ENCODE measurements at places on chromosomes 5 and 9. TPM values are rescaled to one million over a fixed set of nuclear protein-coding genes. Genes with fewer than 3 reads are reported as not detected.

ARSI gene
- total RNA-seq: 0.41 TPM

GRCh38 chr5:33850100-33850594, 41.6 kb downstream of the ADAMTS12 start:
- H3K36me3 ChIP-seq: no peaks in the 10 kb centered on the region
- DNase-seq: no peak
- H3K4me1 ChIP-seq: peaks cover 18% of the 10 kb centered on the region
- H3K27ac ChIP-seq: no peak overlapping the region
- H3K27me3 ChIP-seq: no peaks in the 10 kb centered on the region
- no peak overlapping the region for H3K4me3 ChIP-seq

DNA sequence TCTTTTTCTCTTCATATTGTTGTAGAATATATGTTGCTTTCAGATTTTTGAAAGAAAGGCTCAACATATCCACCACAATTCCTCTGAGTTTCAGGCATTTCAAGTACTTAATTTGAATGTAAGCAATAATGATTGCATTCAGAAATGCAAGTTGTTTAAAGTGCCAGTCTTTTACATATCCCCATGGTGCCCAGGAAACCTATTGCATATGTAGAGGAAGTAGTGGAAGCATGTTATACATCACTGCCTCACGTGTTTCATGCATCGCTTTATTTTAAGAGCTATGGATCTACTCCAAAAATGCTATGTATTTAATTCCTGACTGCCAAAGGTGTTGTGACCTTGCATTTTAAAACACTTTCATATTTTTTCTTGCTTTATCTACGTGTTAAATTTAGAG, 28.1 kb downstream of the CPEB4 start:
- H3K27me3 ChIP-seq: no peaks in the 10 kb centered on the region
- no peak overlapping the region for H3K4me3 ChIP-seq
- H3K4me1 ChIP-seq: peaks cover 33% of the 10 kb centered on the region
- peaks cover 6% of the 10 kb centered on the region for H3K36me3 ChIP-seq
- H3K27ac ChIP-seq: no peak overlapping the region

DNA sequence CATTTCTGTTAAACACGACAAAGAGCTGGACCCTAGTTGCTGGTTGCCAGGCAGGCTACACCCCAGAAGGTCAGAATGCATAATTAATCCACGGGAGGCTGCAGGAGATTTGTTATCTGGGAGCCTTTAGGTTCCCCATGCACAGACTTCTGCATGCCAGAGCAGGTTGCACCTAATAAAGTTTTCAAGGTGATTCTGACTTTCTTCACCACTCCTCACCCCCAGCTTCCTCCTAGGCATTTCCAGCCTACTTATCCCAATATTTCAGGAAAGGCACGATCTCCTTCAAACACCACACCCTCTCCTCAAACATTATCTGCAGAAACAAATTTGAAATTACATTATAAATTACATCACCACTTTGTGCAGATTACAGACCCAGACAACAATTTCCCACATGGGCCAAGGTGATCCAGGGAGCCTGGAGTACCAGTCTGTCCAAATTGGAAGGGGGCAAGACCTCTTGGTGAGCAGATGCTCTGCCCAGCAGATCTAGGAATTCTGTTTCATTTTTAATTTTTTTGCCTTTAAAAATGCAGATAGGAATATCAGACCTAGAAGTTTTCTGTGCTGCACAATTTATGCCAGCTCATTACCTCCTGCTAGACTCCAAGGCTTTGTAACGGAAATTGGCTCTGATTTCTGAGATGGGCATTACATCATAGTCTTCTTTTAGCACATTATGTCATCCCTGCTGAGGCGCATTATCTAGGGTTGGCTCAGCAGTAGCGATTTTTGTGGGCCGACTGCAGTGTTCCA, 363.4 kb upstream of the SLC30A5 start:
- no peaks in the 10 kb centered on the region for H3K36me3 ChIP-seq
- DNase-seq: peak; percentile 9
- H3K4me3 ChIP-seq: no peak overlapping the region
- no peaks in the 10 kb centered on the region for H3K4me1 ChIP-seq

DNA sequence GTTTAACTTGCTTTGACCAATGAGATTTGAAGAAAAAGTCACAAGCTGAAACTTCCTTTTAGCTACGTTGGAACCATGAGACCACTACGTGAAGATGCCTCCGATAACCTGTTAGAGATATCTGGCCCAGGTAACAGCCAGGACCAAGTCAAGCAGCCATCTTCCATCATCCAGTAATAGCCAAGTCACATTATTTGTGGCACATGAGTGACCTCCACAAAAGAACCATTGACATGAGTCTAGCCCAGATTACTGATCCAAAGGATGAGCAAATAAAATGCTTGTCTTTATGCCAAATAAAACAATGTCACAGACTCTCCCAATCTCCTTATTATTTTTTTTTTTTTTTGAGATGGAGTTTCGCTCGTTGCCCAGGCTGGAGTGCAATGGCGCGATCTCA, 1.6 kb downstream of the DEPDC1B start:
- H3K27me3 ChIP-seq: no peaks in the 10 kb centered on the region
- H3K27ac ChIP-seq: no peak overlapping the region
- H3K4me1 ChIP-seq: peaks cover 14% of the 10 kb centered on the region
- DNase-seq: no peak
- no peak overlapping the region for H3K4me3 ChIP-seq

GRCh38 chr5:178056935-178057334, 56.4 kb upstream of the N4BP3 start:
- H3K27me3 ChIP-seq: no peaks in the 10 kb centered on the region
- no peak overlapping the region for H3K27ac ChIP-seq
- H3K36me3 ChIP-seq: no peaks in the 10 kb centered on the region
- DNase-seq: no peak

- peaks cover 6% of the 10 kb centered on the region for H3K4me1 ChIP-seq
- peak overlapping the region; percentile 21 for H3K4me3 ChIP-seq
- no peaks in the 10 kb centered on the region for H3K27me3 ChIP-seq
- no peak for DNase-seq
- H3K27ac ChIP-seq: no peak overlapping the region
- no peaks in the 10 kb centered on the region for H3K36me3 ChIP-seq
Measured at GRCh38 chr9:90803860-90804593, 2.4 kb downstream of the SYK start.
